Brain pericyte (primary cell): ENCODE measurements at places on chromosomes 6 and 20.

GRCh38 chr6:34961574-34961973 lies 72.5 kb downstream of the ANKS1A start:
- DNase-seq: no peak

- no peak for DNase-seq
Observed at GRCh38 chr20:13325033-13325432, 104.0 kb downstream of the ISM1 start.

- DNase-seq: no peak
Observed at GRCh38 chr6:37142050-37142614, 27.8 kb upstream of the PIM1 start.

- DNase-seq: no peak
Observed at GRCh38 chr20:35151736-35152135, 4.6 kb upstream of the EDEM2 start.

DNA sequence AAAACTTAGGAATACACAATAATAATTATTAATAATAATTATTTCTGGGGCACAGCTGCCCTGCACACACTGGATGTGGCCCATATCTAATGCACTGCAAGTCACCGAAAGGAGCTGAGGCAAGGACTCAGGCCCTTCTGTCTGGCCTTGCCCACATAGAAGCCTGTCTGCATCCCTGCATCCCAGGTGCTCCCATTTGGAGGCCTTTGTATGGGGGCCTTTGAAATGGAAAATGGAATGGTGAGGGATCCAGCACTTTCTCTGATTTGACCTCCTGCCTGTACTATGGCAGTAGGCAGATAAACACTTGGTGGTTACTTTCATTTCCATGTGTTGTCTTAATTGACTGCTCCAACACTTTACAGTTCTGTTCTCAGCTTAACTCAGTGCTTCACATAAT lies 75.7 kb upstream of the PTCHD4 start:
- no peak for DNase-seq

DNA sequence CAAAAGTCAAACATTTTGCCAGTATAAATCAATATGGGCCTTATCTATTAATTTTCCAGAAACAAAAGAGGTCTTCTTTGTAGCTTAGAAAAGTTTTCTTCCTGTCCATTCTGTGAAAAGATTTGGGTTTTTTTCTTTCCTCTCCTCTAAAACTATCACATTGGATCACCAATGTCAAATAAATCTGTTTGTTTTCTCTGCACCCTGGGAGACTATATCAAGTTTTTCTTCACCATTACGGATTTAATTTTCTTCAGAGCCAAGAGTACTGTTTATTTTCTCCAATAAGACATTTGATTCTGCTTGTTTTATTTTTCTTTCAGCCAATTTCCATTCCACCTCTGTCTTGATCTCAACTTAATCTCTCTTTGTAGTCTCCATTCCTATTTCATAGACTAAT lies 1.9 kb upstream of the LZTS3 start:
- no peak for DNase-seq

DNA sequence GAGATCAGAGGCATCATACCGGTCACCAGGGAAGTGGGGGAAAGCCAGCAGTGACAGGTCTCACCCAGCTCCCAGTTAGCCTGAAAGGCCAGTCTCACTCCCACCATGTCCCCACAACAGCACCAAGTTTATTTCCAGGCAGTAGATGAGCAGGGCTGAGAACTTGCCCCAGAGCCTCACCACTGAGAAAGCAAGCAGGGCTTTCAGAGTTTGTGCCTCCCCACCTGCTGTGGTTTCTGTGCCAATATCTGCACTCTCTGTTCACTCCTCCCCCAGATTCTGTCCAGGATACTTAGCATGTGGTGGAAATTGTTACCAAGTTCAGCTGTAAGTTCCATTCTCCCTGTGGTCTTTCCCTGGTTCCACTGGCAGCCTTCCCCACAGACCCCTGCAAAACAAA lies 255.0 kb upstream of the HTR1E start:
- DNase-seq: no peak

- DNase-seq: no peak
Observed at GRCh38 chr6:44251576-44252524, 4.9 kb downstream of the HSP90AB1 start.

GRCh38 chr6:151702851-151703658 lies 104.4 kb upstream of the ESR1 start:
- no peak for DNase-seq
